ENCODE measurements at places on chromosomes 11 and 22.

GRCh38 chr22:26768952-26769351, 111.6 kb downstream of the MIAT start:
- no peak for DNase-seq

DNA sequence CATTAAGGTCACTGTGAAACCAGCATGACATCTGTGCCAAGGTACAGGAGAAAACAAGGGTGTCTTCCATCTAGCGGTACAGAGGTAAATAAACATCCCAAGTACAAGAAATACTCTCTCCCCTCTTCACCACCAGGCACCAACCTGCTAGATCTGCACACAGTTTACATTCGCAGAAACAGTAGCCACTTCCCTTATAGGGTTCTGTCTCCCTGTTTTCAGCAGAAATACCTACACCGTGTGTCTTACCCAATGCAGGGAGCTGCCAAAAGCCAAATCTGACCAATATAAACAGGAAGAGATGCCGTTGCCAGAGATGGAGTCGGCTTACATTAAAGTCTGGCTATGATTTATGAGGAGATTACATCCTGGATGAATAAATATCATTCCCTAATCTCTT, 1.2 kb downstream of the SCN4B start:
- DNase-seq: no peak

- no peak for DNase-seq
Measured at GRCh38 chr11:68831124-68831523, 10.6 kb downstream of the CPT1A start.

DNA sequence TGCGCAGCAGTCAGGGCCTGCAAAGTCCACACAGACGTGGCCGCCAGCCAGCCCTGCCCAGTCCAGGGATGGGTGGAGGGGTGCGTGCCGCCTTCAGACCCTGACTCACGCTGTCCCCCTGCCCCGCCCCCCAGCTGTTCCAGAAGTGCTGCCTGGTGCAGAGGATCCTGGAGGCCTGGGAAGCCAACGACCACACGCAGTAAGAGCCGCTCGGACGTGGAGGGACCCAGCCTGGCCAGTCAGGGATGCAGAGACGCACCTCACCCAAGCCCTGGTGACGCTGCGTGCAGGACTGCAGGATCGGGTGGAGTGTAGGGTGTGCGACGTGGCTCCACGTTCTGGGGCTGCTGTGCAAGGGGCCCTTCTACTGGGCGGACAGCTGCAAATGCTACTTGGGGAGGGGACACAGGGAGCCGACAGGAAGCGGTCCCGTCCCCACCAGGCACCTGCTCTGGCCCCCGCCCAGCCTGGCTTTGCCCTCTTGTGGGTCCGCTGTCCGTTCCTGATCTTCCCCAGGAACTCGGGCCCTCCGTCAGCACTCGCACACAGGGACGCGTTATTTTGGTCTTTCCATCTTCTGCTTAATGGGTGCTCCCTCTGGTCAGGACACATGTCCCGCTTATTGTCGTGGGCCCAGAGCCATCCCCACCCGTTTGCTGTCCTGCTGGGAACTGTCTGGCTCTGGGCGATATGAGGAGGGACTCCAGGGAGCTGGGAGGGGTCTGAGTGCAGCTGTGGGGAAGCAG, 42.5 kb downstream of the SBF1 start:
- DNase-seq: no peak

DNA sequence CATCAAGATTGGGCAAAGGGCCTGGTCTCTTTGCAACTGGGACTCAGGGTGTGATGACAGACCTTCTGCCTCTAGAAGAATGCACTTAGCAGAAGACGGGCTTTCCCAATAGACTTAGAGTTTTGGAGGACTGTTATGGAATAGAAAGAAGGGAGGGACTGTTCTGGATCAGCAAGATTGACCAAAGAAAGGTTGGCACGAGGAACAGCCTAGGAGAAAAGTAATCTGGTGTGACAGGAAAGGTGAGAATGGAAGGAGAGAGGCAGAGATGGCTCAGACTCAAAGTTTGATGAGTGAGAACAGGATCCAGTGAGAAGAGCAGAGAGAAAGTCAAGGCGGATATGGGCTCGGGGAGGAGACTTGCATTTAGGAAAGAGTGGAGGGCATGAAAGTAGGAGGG, 23.0 kb upstream of the TMEM45B start:
- no peak for DNase-seq

- no peak for DNase-seq
Measured at GRCh38 chr11:35011389-35011788, 95.0 kb downstream of the PDHX start.

DNA sequence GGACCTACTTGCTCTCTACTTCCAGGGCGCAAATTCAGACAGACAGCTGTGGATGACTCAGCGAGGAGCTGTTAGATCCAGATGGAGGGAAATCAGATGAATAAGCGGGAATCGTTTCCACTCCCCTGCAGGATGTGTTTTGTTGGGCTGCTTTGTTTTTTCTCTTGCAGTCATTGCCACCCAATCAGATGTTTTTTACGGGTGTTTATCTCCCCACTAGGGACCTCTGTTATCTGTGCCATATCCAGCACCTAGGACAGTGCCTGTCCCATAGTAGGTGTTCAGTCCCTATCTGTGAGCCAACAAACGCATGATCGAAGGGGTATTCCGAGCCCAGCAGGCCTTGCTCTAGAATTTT, 51.1 kb upstream of the PARVG start:
- no peak for DNase-seq

DNA sequence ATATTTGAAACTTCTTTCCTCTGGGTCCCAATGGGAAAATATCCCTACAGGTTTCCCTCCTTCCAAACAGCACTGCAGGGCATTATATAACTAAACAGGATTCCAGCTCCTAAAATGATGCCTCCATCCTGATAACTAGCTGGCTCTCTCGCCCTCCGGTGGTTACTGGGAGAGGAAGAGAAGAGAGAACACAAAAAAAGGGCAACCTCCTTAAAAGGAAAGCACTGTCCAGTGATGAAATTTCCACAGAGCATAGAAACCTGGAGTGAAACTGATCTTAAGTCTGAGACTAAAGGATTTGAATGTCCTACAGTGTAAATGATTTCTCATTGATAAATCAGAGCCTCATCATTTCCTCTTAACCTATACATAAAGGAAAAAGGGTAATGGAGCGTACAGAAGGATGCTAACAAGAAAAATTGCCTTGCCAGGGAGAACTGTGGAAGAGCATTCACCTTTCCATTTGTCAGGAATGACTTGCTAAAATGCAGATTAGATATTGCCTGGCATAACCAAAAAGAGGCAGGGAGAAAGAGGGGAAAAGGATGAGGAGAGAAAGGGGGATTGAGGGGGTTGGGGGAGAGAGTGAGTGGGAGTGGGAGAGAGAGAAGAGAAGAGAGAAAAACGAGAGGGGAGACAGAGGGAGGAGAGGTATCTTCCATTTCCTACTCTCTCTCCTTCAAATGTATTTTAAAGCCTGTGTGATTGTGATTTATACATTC, 121.3 kb downstream of the APOL5 start:
- no peak for DNase-seq

- DNase-seq: no peak
Measured at GRCh38 chr11:73784080-73784634, 3.5 kb upstream of the MRPL48 start.

DNA sequence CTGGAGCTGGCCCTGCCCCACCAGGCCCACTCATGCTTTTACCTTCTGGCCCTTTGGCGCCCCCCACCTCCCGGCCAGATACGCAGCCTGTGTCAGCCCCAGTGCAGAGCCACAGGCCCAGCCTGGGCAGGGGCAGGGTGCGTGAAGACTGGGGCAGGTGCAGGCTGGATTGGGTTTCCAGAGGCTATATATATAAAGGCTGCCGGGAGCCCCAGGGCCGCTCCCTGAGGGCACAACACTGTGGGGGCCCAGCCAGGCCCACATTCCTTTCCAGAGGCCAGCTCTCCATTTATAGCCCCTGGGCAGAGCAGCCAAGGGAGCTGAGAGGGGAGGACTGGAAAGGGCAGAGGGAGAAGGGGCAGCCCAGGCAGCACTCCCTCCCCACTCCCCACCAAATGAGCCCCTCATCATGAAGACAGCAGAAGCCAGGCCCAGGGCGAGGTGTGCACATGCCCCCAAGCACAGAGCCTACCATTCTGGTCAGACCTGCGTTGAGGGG, 5.0 kb upstream of the MYOD1 start:
- DNase-seq: no peak

DNA sequence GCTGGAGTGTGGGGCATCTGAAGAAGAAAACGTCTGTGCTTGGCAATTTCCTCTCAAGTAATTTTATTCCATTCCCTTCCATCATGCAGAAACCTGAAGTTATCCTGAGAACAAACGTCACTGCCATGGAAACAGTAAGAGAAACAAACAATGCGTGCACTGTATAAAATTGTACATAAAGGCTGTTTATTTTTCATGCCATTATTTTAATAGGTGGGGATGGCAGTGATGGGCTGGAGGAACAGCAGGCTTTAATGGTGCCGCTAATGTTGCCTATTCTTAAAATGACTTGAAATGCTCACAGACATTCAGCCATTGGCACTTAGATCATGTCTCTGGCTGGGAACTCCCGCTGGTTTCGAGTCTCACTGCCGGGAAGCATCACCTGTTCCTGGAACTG, 7.5 kb upstream of the SEZ6L start:
- DNase-seq: no peak

DNA sequence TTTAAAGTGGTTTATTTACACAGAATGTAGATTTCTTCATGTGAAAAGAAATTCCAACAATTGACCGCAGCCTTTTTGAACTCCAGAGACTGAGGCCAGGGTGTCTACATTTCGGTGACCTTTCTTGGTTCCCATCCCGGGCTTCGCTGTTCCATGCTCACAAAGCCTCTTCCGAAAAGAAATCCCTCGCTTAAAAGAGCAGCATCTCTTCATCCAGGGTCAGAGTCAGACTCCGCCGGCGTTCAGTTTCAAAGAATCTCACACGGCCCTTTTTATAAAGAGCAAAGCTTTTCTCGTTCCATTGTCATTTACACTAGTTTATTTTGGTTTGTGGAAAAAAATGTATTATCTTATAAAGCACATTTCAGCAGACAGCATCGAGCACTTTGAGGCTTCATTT, 530.6 kb upstream of the B3GAT1 start:
- no peak for DNase-seq

- no peak for DNase-seq
Measured at GRCh38 chr11:56624661-56625110, 10.0 kb upstream of the OR5M1 start.

- no peak for DNase-seq
Measured at GRCh38 chr22:27383896-27384295, 417.7 kb downstream of the MN1 start.

- DNase-seq: no peak
Measured at GRCh38 chr11:2347308-2347830, 29.7 kb upstream of the CD81 start.

DNA sequence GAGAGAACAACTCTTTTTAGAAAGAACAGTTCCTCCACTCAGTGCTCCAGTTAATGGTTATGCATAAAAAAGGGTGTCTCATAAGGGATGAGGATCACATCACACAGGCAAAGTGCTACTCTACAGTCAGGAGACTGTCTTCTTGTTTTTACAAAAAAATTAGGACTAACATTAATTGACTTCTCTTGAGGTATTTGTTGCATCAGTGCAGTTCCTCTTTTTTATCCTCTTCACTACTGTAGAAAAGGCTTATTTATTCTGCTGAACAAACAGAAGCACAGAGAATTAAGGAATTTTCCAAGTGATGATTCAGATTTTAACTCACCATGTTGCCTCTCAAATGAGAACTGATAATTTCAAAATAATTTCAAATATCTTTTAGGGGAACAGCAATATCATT, 1.9 kb downstream of the MMP8 start:
- DNase-seq: no peak

- no peak for DNase-seq
Measured at GRCh38 chr11:79236541-79236971, 204.3 kb downstream of the TENM4 start.

- no peak for DNase-seq
Measured at GRCh38 chr22:28019360-28019759, 100.3 kb upstream of the PITPNB start.

DNA sequence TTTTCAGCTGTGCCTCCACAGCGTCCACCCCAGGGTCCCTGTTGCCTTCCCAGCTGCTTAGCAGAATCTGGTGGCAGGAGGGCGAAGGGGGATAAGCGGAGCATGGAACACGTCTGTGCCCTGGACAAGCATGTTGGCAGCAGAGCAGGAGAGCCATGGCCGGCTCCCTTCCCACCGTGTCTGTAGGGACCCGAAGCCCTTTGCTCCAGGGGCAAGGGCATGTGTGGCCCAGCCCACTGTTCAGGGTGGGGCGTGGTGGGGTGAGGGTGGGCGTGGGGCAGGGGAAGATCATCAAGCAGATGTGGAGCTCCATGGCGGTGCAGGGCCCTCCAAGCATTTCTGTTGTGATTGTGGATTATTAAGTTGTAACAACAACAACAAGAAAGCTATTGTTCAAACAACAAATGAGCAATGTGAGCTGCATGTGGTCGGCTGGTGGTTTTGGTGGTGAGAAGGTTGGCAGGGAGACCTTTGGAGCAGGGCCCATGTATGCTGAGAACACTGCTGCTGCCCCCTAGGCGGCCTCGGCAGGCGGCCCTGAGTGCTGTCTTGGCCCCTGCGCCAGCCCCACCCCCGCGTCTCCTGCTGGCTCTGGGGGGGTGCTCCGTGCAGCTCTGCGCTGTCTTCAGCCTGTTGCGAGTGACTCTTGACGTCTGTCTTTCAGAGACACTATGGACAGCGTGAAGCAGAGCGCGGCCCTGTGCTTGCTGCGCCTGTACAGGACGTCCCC, 50.9 kb downstream of the AP2A2 start:
- no peak for DNase-seq

DNA sequence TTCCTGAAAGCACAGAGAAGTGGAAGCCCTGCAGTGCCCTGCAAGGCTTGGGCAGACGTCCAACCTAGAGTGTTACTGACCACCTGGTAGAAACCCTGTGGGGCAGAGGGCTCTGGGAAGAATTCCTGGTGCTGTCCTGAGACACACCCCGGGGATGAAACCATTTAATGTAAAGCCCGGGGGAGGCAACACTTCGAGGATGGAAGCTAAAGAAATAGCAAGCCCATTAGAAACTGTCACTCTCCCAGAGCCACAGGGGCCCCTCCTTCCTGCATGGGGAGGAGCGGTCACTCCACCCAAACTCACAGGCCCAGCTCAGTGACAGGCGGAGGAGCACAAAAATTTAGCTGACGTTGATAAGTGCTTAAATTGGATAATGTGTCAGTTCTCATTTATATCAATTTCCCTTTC, 57.6 kb downstream of the NRXN2 start:
- no peak for DNase-seq

DNA sequence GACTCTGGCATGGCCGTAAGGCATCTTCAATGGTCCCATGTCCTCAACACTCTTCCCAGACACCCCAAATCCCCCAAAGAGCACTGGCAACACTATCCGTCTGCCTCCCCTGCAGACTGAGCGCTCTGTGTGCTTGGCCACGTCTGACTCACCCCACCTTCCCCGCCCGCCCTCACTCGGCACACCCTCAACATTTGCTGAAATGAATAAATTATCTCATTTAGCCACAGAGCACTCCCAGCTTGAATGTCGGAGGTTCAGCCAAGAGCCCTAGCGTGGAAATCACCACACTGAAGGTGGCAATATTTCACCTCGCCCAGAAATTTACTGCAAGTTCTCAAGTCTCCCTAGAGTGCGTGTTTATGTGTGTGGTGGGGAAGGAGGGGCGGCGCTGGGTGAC, 46.6 kb upstream of the TCF20 start:
- peak; percentile 44 for DNase-seq
